Natural killer cell (primary cell): ENCODE measurements at places on chromosomes 6 and 20. TPM values are rescaled to one million over a fixed set of nuclear protein-coding genes. Genes with fewer than 3 reads are reported as not detected.

DNA sequence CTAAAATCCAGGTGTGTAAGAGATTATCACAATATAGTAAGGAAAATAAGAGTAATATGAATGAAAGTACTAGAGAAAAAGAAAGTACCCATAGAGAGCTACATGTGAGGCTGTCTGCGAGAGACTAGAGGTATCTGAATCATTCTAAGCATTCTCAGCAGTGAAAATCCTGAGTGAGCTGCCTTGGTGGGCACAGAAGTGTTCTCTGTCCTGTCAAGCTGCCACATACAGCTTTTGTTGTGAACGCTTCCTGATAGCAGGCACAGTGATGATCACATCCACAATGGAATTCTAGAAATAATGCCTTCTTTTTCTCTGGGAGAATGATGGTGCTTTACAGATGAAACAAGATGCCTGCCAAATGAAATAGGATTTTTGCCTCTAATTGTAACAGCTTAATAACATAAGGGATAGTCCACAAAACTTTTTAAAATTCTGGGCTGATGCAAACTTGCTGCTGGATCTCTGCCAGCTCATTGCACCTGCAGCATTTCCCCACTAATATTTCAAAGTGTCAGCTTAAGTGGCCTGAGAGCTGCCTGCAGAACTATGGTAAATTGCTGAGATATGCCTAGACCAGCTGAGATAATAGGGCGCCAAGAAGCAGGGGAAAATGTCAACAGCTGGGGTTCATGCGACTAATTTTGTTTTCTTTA, 620.5 kb downstream of the DOK5 start:
- no peak overlapping the region for H3K4me3 ChIP-seq
- no peaks in the 10 kb centered on the region for H3K27me3 ChIP-seq
- no peaks in the 10 kb centered on the region for H3K4me1 ChIP-seq
- no peak overlapping the region for H3K27ac ChIP-seq
- no peak for DNase-seq

GRCh38 chr20:64065974-64066343, 3.0 kb downstream of the TCEA2 start:
- H3K27me3 ChIP-seq, result no peaks in the 10 kb centered on the region
- no peaks in the 10 kb centered on the region for H3K36me3 ChIP-seq
- H3K4me3 ChIP-seq, result no peak overlapping the region
- peak; percentile 81 for DNase-seq
- peaks cover 79% of the 10 kb centered on the region for H3K4me1 ChIP-seq

ADAM33 gene
- total RNA-seq, result not detected

ZNF334 gene
- 0.59 TPM for total RNA-seq

DNA sequence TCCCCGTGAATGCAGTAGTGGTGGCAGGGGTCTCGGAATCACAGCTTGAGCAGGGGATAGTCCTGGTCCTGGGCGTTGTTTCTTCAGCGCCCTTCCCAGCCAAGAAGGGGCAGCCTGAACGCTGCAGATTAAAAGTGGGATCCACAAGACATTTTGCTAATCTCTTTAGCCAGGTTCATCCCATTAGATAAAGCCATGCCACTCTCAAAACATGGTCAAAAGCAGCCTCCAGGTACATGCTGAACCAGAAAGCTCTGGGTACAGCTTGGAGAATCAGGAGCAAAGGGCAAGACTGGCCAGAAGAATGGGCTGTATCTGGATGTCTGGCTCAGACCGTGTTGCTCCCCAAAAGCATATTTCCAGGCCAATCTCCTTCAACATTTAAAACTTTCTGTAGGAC, at the start of gene PRPH2:
Gene PRPH2, minus strand, starts transcription at position 101 of the 400 bp plus-strand sequence. CDS start 263 bp downstream, outside the sequence.
- H3K4me3 ChIP-seq, result no peak within 1 kb of the TSS
- peaks cover 8% of the 10 kb centered on the region for H3K4me1 ChIP-seq
- DNase-seq, result no peak

TNFRSF6B gene
- total RNA-seq, result not detected

DNA sequence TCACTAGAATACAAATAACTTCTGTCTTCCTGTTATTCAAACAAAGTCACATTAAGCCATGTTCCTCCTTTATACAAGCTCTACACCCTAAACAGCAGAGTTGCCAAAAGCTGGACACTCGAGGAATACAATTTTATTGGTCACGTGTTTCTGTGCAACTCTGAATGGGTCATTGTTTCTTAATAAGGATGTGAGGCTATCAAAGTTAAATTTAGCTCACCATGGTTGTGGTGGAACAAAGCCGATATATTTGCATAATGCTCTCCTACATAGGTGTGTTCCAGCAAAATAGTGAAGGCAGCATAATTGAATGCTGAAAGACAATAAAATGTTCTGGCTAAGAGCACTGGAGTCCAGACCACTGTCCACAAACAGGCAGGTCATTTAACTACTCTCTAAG, 36.9 kb upstream of the CD2AP start:
- H3K4me1 ChIP-seq, result no peaks in the 10 kb centered on the region
- no peak overlapping the region for H3K27ac ChIP-seq
- DNase-seq, result no peak
- H3K4me3 ChIP-seq, result no peak overlapping the region

DNA sequence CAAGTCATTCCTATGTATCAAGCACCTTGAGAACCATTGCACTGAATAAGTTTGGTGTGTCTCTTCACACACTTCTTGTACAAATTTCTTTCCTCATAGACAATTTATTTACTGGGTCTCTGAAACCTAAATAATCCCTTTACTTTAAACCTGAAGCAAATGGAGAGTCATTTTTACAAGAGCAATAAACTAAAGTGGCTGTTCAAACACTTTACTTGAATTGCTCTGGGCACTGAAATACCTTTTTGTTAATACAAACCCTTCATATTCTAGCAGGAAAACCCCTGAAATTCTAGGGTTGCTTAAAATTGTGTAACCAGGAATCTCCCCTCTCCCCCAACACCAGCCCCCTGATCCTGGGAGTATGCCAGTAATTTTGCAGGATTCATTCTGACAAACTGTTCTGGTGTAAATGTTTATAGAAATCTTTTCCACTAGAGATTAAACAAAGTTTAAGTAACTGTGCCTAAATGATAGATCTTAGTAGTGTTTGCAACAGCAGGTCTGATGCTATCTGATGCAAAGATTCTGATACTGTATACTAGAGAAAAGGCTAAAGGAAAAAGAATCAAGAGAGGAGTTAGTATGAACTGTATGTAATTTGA, 13.4 kb downstream of the RSPO3 start:
- no peaks in the 10 kb centered on the region for H3K27me3 ChIP-seq
- no peak overlapping the region for H3K4me3 ChIP-seq
- no peak overlapping the region for H3K27ac ChIP-seq
- H3K36me3 ChIP-seq, result no peaks in the 10 kb centered on the region
- DNase-seq, result no peak
- no peaks in the 10 kb centered on the region for H3K4me1 ChIP-seq

GRCh38 chr6:116034327-116034726, 26.4 kb downstream of the FRK start:
- no peaks in the 10 kb centered on the region for H3K4me1 ChIP-seq
- H3K36me3 ChIP-seq, result no peaks in the 10 kb centered on the region
- H3K27me3 ChIP-seq, result no peaks in the 10 kb centered on the region
- H3K27ac ChIP-seq, result no peak overlapping the region

- no peak overlapping the region for H3K4me3 ChIP-seq
- no peak overlapping the region for H3K27ac ChIP-seq
- no peaks in the 10 kb centered on the region for H3K36me3 ChIP-seq
- DNase-seq, result no peak
- H3K27me3 ChIP-seq, result no peaks in the 10 kb centered on the region
- H3K4me1 ChIP-seq, result no peaks in the 10 kb centered on the region
Observed at GRCh38 chr6:9632026-9632425, 782.8 kb downstream of the TFAP2A start.

GSTA2 gene
- total RNA-seq, result not detected
